Inflammatory macrophage treated with lipopolysaccharide for 1 hour (primary cell): ENCODE measurements at places on chromosomes 16 and 17.

DNA sequence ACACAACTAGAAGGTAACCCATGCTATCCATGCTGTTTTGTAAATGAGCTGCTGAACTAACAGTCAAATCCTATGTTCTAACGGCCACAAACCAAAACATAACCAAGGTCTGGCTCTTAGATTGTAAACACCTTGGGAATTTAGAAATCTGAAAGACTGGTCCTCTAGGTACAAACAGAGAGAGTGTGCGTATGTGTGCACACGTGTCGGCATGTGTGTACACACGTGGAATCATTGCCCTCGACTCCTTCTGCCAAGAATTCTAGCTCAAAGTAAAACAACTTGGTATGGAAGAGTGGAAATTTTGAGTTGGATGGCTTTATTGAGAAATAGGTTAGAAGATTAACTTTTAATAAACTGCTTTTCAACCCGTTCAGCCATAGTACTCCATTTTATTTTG lies 18.1 kb upstream of the GHDC start:
- DNase-seq: no peak

DNA sequence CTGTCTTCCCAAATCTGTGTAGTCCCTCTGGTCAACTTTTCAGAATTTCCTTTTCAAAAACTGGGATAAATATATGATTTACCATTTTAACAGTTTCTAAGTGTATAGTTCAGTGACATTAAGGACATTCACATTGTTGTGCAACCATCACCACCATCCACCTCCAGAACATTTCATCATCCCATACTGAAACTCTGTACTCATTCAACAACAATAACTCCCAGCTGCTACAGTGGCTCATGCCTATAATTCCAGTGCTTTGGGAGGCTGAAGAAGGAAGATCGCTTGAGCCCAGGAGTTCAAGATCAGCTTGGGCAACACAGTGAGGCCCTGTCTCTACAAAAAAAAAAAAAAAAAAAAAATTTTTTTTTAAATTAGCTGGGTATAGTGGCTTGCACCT lies 131.0 kb downstream of the AATF start:
- DNase-seq: peak; percentile 80

GRCh38 chr17:3621146-3621720 lies 12.0 kb upstream of the TRPV1 start:
- no peak for DNase-seq

DNA sequence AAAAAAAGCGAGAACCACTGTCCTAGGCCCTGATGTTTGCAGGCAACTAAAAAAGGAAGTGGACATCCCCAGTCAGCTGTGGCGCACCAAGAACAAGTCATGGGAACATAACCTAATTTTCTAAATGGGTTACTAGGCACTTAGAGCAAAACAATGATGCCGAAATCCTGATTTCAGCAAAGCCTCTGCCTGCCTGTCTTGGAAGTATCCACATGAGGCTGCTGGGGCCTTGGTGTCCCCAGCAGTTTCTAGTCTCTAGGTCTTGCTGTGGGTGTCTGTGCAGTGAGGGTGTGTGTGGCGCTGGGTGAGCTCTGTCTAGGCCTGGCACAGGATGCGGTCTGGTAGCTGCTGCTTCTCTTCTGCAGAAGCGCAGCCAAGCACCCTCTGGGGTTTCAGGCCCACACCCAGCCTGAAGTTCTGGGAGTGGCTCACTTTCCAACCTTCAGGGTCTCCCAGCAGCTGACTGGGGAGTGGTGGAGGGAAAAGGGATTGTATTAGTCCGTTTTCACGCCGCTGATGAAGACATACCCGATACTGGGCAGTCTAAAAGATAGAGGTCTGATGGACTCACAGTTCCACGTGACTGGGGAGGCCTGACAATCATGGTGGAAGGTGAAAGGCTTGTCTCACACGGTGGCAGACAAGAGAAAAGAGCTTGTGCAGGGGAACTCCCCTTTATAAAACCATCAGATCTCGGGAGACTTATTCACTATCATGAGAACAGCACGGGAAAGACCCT lies 21.1 kb downstream of the STH start:
- DNase-seq: peak; percentile 35

GRCh38 chr17:32311028-32311536 lies 30.9 kb downstream of the C17orf75 start:
- no peak for DNase-seq

DNA sequence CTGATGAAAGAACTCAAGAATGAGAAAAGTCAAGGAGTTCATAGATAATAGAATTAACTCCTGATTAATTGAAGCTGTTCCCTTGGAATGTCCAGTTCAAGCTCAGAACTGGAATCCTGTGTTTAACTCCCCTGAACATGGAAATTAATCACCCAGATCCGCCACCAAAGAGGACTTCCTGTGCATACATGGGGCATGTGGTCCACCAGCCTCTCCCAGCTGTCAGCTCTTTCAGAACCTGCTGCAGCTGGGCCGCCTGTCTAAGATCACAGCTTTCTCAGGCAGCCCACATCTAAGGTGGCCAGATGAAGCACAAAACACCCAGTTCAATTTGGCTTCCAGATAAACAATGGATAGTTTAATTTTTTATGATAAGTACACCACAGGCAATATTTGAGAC lies 203.7 kb upstream of the COX10 start:
- DNase-seq: no peak
